ENCODE measurements at places on chromosomes 1 and 21. TPM values are rescaled to one million over a fixed set of nuclear protein-coding genes. Genes with fewer than 3 reads are reported as not detected.

GRCh38 chr21:34540206-34540605 lies 28.2 kb upstream of the KCNE1 start:
- no peak for DNase-seq

DNA sequence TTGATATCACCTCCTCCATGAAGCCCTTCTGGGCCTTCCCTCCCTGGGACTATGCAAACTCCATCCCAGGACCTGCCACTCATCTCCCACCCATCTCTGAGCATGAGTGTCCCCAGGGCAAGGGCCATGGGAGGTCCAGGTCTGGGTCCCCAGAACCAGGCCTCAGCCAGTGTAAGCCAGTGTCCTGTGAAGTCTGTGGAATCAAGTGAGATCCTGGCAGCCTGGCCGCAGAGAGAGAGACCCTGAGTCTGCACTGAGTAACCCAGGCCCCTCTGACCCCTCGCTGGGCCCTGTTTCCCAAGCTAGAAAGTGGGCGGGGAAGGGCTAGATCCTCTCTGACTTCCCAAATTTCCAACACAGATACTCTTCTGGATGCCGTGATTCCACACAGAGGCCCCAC lies 132.7 kb downstream of the DMRTB1 start:
- DNase-seq: no peak

- DNase-seq: no peak
Measured at GRCh38 chr1:234484218-234484617, 5.2 kb upstream of the TARBP1 start.

DNA sequence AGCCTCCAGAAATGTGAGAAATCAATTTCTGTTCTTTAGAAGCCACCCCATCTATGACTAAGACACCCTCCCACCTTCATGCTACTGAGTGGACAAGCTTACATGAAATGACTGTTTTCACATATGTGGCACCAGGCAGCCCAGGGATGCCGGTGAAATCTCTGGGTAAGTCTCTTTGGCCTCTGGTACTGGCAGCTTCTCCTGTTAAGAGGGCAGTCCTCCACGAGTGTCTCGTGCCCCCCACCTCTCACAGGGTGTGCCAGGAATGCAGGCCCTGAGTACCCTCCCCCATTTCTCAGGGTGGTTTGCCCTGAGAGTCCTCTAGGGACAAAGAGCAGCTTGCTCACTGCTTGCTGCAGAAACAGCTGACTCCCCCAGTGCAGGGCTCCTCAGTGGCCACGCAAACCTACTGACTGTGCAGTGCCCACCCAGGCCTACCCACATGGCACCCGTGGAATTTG lies 3.2 kb upstream of the PRXL2B start:
- no peak for DNase-seq

GRCh38 chr1:78730054-78730453 lies 80.4 kb downstream of the IFI44 start:
- no peak for DNase-seq

DNA sequence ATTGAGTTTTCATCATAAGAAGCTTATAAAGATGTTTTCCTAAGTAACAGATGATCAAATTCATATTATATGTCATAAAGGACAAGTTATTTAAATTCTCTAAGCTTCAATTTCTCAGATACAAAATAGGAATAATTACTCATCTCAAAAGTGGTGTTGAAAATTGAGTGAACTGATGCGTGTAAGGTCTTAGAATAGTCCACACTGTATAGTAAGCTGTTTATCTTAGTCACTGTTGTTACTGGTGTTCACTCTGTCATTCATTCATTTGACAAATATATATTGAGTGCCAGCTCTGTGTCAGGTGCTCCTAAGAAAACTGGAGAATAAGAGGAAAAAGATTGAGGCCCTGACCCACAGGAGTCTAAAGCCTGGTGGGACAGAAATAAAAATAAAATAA lies 186.3 kb upstream of the BRINP3 start:
- DNase-seq: no peak

DNA sequence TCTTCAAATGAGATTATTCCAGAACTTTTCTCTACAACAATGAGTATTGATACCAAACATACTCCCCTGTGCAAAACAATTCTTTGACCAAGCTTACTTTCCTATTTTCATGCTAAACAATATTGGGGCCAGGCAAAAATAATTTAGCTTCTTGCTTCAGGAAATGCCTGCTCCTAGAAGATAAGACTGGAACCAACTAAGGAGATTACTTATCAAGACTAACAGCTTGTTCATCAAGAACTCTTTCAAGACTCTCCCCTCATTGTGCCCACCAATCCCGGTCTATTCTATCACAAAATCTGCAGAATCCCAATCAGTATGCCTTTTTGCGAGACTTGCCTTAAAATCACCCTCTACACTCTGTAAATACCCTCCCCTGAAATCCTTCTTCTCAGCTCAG lies 536.6 kb downstream of the RWDD3 start:
- no peak for DNase-seq

DNA sequence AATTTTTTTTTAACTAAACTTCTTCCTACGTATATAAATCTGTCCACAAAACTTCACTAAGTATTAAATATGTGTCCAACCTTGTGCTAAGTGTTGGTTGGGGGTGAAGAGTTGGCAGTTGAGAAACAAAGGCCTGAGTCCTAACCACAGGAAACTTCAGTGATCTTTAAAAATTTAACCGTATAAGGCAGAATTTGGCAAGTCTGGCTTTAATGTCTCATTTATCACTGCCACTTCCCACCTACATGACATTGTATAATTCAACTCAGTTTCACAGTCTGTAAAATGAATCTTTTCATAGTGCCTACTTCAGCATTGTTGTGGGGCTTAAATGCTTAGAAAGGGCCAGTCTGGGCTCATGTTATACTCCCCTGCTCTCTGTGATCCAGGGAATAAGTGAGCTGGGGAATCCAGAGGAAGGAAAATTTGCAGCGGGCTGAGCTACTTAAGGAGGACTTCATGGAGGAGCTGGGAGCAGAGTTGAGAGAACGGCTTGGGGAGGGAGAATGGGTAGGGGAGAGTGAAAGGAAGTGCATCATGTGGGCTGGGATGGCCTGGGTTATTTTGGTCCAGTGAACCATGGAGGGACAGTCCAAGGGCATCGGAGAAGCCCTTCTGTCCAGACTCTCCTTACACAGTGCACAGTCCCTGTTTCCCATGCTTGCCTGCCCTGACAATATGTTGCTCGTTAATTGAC lies 14.5 kb downstream of the IFNAR2 start:
- no peak for DNase-seq

- DNase-seq: no peak
Measured at GRCh38 chr21:42403611-42404231, at the start of gene UBASH3A. TSS of gene UBASH3A (plus strand) at chr21:42403902. CDS start at chr21:42403946, 44 bp downstream.

Gene HLCS
- total RNA-seq: 18.4 TPM

Gene GSTM5
- not detected for total RNA-seq

Gene SPRR2B
- total RNA-seq: not detected

Gene SMPDL3B
- total RNA-seq: 9.7 TPM

Gene SMCP
- total RNA-seq: not detected
